Umbilical cord (tissue), 2 donors: ENCODE measurements at places on chromosomes 3 and 15. TPM values are rescaled to one million over a fixed set of nuclear protein-coding genes. Genes with fewer than 3 reads are reported as not detected.

ACAN gene
- total RNA-seq = 42.9 TPM

OIP5 gene
- 1.4 TPM for total RNA-seq

EMC7 gene
- 13.5 TPM for total RNA-seq

OR5K2 gene
- 1.4 TPM for total RNA-seq

TNNC1 gene
- total RNA-seq = 2.2 TPM

MINAR1 gene
- total RNA-seq = 3.9 TPM

BSN gene
- total RNA-seq = 0.96 TPM

NEK10 gene
- 4.6 TPM for total RNA-seq

ZNF660 gene
- total RNA-seq = 19.0 TPM

ULK4 gene
- 76.8 TPM for total RNA-seq

DVL3 gene
- total RNA-seq = 28.9 TPM
